ENCODE measurements at places on chromosomes 1 and 21.
A peak's percentile ranks its signal among the peaks of the same experiment; 100 is the strongest.

- DNase-seq: no peak
Observed at GRCh38 chr1:193658691-193659090, 472.3 kb upstream of the B3GALT2 start.

- DNase-seq: no peak
Observed at GRCh38 chr1:153976819-153977249, 640 bp downstream of the JTB start.

- DNase-seq: no peak
Observed at GRCh38 chr1:154481053-154481452, 21.0 kb upstream of the TDRD10 start.

DNA sequence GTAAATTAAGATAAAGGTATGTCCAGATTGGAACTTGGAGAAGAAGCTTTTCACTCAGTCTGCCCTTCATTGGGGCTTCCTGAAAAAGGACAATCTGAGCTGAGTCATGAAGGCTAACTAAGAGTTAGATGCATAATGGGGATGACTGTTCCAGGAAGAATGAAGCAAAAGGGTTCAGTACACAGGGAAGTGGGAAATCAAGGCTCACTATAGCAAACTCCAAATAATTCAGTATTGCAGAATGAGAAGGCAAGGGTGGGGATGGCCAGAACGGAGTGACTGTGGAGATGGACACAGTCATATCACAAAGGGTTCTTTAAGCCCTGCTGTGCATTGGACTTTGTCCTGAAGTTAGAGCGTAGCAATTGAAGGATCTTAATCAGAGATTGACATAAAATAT lies 158.3 kb downstream of the FGGY start:
- DNase-seq: no peak

GRCh38 chr1:37814252-37814651 lies 6.2 kb upstream of the YRDC start:
- DNase-seq: no peak

DNA sequence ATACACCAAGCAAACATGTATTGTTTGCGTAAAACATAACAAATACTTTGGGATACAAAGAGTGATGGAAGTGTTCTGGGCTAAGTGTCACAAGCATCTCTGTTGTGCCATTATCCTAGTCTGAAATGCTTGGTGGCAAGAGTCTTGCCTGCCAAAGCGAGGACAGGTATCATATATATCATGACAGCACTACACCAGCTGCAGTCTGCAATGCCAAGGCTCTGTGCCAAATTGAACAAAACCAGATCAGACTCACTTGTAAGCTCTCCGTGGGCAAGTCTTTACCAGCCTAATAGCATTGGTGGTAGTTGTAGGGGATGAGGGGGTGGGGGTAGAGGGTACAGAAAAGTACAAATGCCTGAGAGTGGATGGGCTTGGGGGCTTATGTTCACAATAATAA lies 119.2 kb downstream of the RWDD3 start:
- DNase-seq: no peak

DNA sequence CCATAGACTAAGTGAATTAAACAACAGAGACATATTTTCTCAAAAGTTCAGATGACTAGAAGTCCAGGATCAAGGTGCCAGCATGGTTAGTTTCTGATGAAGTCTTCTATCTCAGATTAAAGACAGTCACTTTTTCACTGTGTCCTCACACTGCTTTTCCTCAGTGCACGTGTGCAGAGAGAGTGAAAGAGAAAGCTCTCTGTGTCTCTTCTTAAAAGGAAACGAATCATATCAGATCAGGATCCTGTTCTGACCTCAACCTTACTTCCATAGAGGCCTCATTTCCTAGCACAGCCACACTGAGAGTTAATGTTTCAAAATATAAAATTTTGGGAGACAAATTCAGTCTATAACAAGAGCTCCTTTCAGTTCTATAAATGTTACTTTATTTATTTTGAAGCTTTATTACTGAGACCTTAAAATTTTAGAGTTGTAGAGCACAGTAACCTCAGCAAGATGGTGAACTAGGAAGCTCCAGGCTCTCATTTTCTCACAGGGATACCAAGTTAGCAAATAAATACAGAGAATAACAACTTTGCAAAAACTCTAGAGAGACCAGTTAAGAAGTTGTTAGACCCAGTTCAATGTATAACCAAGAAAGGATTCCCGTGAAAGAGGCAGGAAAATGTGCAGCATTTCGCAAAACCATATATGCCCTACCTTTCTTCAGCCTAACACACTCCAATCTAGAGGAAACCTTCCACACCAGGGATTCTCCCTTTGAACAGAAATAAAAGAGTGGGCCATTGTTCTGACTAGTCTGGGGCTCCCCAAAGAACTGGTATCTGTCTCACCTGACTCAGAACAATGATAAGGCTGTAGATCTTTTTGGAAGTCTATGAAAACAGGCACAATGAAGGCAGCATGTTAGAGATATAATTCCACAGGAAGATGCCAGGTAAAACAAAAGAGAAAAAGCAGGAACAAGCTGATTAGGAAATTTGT lies 372.2 kb downstream of the MRPL39 start:
- no peak for DNase-seq

DNA sequence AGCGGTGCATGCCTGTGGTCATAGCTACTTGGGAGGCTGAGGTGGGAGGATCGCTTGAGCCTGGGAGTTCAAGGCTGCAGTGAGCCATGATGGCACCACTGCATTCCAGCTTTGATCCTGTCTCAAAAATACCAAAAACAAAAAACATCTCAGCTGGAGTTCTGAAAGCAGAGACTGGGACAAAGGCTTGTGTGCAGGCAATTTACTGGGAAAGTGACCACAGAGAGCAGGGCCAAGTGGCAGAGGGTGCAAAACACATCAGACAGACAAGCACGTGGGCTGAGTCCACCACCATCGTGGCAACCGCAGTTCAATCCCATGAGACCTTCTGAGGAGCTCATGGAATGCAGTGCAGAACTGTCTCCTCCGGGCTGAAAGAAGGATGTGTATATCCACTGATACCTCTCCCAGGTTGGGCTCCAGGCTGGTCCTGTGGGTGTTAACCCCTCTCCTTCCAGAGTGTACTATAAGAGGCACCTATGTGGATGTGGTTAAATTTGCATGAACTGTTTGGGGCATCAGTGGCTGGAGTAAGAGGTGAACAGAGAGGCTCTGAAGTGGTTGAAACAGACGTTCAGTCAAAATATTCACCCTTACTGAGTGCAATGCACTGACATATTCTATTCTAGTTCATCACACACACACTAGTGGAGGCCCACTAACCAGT lies 10.8 kb downstream of the PIGP start:
- DNase-seq: no peak

- DNase-seq: no peak
Observed at GRCh38 chr1:39406533-39407450, 84.6 kb upstream of the BMP8A start.

DNA sequence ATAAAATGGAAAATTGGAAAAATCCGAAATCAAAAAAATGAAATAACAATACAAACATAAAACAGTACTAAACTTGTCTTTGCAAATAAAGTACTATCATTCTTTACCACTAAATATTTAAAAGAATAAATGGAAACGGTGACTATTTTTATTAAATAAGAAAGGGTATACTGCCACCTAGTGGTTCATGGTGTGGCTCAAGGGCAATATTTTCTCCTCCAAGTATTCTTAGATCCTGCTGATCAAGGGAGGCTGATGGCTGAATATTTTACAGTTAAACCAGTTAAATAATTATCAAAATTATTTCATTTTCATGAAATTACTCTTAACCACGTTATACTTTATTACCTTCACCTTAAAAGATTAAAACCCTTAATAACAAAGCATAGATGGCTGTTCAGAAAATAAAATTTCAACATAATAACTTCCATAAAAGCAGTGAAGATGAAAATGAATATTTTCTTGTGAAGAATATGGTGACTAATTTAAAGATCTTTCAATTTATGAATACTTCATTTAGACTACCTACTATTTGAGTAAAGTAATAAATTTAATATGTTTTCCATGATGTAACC lies 1793.9 kb downstream of the NCAM2 start:
- no peak for DNase-seq

GRCh38 chr1:84624876-84625275 lies 50.6 kb upstream of the CTBS start:
- DNase-seq: no peak

- DNase-seq: peak; percentile 4
Observed at GRCh38 chr1:20212685-20213331, 26.5 kb upstream of the PLA2G2C start.

DNA sequence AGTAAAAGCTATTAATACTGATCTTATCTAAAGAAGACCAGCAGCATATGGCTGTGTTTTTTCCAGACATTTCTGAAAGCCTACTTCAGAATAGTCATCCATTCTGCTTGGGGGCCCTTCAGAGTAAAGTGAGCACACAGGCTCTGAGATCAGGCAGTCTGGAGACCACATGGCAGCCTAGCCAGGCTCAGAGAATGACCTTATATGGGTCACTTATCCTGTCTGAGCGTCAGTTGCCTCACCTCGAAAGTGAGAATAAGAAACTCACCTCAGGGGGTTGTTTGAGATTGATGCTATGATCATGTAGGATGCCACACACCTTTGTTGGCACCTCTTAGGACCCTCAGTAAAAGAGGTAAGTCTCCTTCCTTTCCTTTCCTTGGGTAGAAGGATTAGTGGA lies 270.4 kb downstream of the GRIK1 start:
- no peak for DNase-seq

- no peak for DNase-seq
Observed at GRCh38 chr1:8201331-8201861, 116.5 kb upstream of the SLC45A1 start.

DNA sequence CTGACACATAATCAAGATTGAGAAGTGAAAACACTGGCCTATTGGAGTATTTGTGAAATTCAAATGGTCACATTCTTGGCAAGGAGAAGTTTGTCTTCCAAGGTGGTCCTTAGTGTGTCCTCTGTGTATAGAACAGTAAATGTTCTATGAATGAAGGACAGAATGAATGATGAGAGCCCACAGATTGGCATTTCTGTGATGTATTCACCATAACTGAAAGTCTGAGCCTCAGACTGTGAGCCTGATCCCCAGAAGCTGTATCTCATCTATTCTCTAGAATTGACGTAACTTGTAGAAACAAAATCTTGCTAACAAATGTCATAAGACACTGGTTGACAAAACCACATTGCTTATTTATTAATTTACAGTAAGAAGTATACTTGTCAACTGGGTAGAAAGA lies 111.5 kb upstream of the ETV3 start:
- no peak for DNase-seq

- DNase-seq: no peak
Observed at GRCh38 chr1:3070644-3071564, 1.9 kb downstream of the PRDM16 start.

- DNase-seq: no peak
Observed at GRCh38 chr1:64006276-64007051, 197.0 kb upstream of the UBE2U start.

GRCh38 chr1:109775398-109775797 lies 11.7 kb upstream of the EPS8L3 start:
- DNase-seq: no peak

DNA sequence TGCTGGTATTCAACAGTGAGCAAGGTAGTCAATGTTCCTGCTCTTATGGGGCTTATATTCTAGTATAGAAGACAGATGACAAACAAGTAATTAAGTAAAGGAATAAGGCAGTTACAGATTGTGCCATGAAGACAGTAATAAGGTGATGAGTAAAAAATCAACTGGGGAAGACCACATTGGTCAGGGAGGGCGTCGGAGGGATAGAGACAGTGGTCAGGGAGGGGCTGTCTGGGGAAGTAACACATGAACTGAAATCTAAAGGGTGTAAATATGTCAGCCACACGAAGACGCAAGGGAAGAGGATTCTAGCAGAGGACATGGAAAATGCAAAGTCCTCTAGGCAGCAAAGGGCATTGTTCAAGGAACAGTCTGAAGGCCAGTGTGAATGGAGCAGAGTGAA lies 10.1 kb downstream of the IL12RB2 start:
- DNase-seq: no peak

DNA sequence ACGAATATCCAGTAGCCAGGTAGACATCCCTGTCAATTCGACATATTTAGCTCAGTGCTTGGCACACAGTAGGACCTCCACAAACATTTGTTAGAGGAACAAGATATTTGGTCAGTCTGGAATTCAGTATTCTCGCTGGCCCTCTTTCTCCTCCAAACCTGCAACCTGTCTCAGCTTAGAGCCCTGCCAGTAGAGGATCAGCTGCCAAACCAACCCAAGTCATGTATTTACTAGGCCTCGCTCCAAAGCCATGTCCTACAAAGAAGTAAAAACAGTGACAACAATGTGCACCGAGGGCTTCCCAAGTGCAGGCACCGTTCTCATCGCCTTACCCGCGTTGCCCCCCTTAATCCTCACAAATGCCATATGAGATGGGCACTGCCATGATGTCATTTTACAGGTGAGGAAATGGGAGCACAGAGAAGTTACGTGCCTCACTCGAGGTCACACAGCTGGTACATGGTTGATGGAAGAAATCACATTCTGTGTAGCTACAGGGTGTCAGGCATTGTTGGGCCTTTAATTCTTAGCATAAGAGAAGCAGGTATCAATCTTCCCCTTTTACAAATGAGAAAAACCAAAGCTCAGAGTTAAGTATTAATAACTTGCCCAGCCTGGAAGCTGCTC lies 26.0 kb upstream of the CDCA8 start:
- no peak for DNase-seq

DNA sequence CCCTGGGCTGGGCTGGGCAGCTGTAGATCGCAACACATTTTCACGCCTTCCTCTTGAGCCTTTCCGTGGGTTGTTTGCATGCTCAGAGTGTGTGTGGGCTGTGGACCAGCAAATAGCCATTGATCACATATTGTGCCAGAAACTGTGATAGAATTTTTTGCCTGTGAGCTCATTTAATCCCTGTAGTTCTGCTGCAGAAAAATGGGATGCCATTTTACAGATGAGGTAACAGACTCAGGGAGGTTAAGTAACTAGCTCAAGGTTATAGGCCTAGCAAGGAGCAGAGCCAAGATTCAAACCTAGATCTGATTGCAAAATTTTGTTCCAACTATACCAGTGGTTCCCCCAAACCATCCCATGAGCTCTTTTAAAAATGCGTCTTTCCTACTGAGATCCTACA lies 10.5 kb downstream of the SPATA46 start:
- no peak for DNase-seq

- no peak for DNase-seq
Observed at GRCh38 chr1:85460555-85461088, 4.3 kb downstream of the DDAH1 start.

- DNase-seq: no peak
Observed at GRCh38 chr1:81129366-81129765, 671.4 kb upstream of the ADGRL2 start.
